ENCODE measurements at places on chromosomes 1 and 21. TPM values are rescaled to one million over a fixed set of nuclear protein-coding genes. Genes with fewer than 3 reads are reported as not detected.

CHIA gene
- not detected for polyA plus RNA-seq

ANKRD45 gene
- polyA plus RNA-seq, result not detected

ERVH48-1 gene
- not detected for polyA plus RNA-seq

SPRR2G gene
- polyA plus RNA-seq, result not detected

SPATA21 gene
- not detected for polyA plus RNA-seq
